ENCODE measurements at places on chromosomes 5 and 9.

DNA sequence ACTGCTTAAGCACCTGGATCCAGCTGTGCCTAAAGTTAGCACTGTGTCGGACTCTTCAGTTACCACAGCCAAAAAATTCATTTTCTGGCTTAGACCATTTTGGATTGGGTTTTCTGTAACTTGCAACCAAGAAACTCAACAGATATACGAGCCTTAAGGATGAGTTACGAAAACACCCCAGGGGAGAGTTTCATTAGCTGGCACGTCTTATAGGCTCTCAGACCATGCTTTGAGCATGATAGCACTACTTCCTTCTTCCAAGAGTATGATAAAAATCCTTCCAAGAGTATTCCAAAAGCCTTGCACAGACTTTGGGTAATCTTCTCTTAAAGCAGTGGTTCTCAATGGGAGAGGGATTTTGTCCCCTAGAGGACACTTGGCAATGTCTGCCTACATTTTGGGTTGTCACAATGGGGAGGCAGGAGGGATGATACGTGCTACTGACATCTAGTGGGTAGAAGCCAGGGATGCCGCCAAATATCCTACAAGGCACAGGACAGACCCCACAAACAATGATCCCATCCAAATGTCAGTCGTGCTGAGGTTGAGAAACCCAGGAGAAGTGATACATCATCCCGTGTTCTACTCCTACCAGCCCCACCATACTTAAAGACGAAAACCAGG lies 64.8 kb downstream of the SMIM23 start:
- no peak for DNase-seq

- no peak for DNase-seq
Observed at GRCh38 chr5:168327994-168328393, 36.5 kb downstream of the WWC1 start.

GRCh38 chr9:135969064-135969683 lies 8.0 kb upstream of the UBAC1 start:
- no peak for DNase-seq

- no peak for DNase-seq
Observed at GRCh38 chr9:33256236-33256635, 8.3 kb downstream of the BAG1 start.

DNA sequence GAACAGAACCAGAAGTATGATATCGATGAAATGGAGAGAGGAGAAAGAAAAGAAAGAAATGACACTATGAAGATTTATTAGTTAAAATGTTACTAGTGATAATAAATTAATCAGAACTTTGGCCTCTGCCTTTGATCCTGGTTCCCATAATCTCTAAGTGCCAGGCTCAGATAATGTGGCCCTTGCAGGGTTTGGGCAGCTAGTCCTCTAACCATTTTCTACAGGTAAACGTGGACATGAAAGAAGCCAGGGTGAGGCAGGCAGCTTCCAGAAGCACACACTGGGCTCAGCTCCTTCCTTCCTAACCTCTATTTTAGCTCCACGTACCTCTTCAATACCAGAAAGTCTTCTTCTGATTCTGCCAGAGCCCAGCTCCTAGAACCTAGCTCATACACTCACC lies 30.6 kb downstream of the SYK start:
- DNase-seq: no peak

DNA sequence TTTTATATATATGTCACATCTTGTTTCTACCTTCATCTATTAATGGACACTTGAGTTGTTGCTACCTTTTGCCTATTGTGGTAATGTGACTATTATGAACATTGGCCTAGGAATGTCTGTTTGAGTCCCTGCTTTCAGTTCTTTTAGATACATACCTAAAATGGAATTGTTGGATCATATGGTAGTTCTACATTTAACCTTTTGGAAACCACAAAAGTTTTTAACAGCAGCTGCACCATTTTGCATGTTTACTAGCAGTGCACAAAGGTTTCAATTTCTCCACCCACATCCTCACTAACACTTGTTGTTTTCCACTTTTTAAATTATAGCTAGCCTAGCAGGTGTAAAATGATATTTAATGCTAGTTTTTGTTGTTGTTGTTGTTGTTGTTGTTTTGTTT lies 88.4 kb downstream of the GALNT10 start:
- DNase-seq: no peak

DNA sequence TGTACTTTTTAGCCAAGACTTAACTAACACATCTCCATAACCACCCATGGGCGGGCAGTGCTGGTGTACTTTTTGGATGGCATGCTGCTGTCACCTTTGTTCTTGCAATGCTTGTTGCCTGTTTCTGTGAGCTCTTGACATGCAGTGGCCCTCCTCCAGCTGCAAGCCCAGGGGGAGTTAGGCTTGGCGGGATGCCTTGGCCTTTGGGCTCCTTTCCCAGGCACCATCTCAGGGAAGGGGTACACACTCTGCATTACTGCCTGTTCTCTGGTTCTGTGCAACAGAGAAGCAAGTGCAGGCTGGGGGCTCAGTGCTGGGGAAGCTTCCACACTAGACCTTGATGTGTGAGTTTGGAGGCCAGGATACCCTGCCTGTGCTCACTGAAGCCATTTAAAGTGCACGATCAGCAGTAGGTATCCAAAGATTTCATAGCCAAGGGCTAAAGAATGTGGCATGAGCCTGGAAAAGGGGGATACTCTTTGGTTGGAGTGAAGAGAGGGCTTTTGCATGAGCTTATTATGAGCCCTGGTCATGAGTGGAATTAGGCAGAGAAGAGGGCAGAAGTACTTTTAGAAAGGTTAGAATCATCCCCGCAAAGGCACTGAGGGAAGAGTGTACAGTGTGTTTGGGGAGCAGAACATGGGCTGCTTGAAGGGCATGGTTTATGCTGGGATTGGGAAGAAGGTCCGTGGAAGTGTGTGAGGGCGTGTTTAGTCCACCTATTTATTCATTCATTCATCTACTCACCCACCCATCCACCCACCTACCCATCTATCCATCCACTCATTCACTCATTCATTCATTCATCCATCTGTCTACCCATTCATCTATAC lies 22.5 kb downstream of the PSAT1 start:
- DNase-seq: peak; percentile 30

DNA sequence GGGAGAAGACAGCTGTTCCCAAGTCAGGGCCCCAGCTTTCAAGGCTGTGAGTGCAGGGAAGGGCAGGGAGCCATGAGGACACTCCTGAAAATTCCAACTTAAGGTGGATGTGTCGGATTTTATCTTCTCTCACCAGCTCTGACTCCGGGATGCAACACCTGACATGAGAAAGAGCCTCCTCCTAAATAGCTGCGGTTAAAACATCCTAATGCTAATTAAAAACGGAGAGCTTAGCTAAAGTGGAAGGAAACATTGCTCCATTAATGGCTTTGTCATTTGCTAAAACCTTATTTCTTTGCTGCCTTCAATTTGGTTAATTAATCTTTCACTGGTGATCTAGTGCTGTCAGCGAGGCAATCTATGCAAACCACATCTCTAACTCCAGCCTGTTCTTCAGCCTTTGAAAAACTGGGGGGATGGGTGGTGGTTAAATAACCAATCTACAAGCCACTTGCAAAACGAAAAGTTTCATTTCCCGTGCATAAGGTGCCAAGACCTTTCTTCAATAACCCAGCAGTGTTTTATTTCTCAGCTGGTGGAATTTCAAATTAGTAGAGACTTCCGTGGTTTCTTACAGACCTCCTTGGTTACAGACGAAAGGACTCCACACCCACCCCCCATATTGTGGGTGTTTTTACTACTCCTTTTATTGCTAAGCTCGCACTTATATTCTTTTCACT lies 379.6 kb downstream of the MLLT3 start:
- no peak for DNase-seq

DNA sequence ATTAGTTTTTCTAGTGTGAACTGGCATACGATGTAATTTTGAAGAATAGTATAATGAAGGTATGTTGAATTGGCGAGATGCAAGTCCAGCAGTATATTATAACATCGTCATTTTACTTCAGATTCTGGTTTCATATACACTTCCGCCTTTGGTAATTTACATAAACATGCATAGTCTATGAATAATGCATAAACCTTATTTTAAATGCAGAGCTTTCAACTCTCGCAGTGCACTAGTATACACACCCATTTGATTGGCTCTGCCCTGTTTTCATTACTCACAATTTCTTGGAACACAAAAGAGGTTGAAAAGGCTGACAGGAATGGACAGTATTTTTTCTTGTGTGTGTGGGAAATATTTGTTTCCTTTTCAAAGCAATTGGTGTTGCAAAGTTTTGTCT lies 128.9 kb upstream of the CCNH start:
- DNase-seq: no peak

- DNase-seq: no peak
Observed at GRCh38 chr5:107937204-107937603, 266.5 kb upstream of the EFNA5 start.

- DNase-seq: no peak
Observed at GRCh38 chr5:17302106-17302505, 84.7 kb downstream of the BASP1 start.

- DNase-seq: no peak
Observed at GRCh38 chr5:4797445-4797844, 342.7 kb upstream of the ADAMTS16 start.

DNA sequence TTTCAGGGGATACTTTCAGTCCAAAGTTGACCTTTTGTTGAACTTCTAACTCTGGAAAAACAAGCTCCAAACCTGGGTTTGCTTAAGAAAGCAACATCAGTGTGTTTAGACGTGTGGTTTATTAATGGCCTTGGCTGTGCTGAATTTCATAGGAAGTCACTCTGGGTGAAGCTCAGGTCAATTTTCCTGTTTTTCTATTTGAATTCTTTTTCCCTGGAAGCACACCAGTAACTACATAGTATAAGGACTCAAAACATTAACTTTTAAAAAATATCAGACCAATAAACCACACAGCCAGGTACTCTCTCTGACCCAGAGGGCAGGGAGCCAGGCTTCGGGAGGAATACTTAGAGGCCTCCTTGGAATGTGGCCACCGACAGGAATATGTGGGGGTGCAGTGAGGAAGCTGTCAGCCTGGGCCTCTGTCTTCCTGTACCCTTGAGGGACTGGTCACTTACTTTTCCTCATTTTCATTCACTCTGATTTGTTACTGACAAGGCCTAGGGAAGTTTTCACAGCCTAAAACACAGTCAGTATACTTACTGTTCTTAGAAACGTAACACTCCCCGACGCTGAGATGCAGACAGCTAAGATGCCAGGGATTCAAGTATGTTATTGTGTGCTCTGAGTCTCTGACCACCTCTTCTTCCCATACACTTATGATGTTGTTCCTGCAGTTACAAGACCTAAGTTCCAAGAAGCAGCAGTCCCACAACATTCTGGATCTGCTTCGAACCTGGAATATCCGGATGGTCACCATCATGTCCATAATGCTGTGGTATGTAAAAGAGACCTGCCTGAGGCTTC lies 18.9 kb downstream of the SLC22A5 start:
- DNase-seq: no peak

GRCh38 chr5:83475391-83475863 lies 3.9 kb downstream of the VCAN start:
- DNase-seq: no peak

GRCh38 chr5:66708368-66708767 lies 112.2 kb downstream of the MAST4 start:
- no peak for DNase-seq

DNA sequence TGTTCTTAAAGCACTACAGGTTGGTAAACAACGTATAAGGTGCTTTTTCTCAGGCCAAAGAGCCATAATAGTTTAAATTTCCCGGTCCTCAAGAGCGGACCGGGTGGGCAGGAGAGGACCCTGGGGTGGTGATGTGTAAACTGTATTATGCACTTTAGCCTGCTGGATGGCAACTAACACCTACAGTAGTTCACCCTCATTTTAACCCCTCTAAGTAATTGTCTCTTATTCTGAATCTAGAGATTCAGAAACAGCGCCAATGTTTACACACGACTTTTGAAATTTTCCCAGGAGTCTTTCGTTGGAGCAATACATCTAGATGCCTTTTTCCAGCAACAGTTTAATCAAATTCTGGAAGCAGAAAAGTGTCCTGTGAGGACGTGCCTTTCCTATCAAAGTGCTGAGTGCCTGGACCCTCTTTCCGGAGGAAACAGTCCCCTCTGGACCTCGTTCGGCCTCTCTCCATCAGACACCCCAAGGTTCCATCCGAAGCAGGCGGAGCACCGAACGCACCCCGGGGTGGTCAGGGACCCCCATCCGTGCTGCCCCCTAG lies 676 bp upstream of the OCLN start:
- no peak for DNase-seq

DNA sequence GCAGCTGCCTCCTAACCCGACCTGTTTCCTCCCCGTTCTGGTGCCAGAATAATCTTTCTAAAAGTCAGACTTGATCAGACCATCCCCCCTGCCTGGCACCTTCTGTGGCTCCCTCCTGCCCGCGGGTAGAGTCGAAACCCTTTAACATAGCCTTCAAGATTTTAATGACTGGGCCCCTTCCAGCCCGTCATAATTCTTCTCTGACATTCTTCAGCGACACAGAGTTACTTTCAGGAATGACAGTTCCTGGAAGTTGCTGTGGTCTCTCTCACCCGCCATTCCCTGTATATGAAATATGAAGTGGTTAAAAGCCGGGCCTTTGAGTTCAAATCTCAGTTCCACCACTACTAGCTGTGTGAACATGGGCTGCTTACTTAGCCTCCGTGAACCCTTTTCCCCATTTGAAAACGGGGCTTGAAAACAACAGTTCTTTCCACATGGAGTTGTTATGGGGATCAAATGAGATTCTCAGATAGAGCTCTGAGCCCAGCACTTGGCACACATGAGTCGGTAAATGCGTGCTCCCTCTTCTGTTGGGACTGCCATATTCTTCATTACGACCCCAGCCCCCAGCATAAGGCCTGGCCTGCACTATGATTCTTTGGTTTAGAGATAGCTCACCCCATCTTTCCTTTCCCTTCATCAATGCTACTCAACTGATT lies 737 bp downstream of the NANS start:
- no peak for DNase-seq

- no peak for DNase-seq
Observed at GRCh38 chr9:29548436-29548835, 1975.2 kb upstream of the C9orf72 start.

DNA sequence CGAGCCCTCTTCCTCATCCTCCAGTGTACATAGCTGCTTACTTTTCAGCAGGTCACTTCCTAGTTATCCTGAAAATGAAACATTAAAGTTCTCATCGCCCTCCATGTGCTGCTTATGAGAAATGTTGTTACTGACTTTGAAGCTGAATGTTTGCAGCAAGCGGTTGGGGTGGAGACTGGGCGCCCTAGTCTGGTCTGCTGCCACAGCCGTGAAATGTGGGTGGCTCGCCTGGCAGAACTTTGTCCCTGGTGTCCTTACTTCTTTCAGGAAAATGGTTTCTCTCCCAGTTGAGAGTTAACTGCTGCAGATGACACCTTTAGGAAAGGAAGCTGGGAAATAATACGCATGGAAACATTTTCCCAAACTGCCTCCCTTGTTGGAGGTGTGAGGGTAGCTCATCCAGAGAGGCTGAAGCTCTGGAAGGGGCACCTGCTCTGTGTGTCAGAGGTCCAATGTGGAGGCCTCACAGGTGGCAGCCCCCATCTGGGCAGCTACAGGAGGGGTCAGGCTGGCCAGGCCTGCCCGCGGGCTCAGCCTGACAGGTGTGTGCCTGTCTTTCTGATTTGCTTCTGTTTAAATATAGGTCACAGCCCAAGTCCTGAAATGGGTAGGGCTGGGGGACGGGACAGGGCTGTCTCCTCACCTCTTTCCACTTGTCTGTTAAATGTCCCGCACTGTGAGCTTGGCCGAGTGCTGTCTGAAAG lies 24.0 kb downstream of the TRAF2 start:
- DNase-seq: no peak

GRCh38 chr9:107675351-107676259 lies 186.0 kb upstream of the KLF4 start:
- DNase-seq: no peak

All from amygdala (tissue), 56 donors.